ENCODE measurements at places on chromosomes 1 and 21.

- DNase-seq: no peak
Observed at GRCh38 chr1:231170875-231171274, 9.0 kb downstream of the TRIM67 start.

DNA sequence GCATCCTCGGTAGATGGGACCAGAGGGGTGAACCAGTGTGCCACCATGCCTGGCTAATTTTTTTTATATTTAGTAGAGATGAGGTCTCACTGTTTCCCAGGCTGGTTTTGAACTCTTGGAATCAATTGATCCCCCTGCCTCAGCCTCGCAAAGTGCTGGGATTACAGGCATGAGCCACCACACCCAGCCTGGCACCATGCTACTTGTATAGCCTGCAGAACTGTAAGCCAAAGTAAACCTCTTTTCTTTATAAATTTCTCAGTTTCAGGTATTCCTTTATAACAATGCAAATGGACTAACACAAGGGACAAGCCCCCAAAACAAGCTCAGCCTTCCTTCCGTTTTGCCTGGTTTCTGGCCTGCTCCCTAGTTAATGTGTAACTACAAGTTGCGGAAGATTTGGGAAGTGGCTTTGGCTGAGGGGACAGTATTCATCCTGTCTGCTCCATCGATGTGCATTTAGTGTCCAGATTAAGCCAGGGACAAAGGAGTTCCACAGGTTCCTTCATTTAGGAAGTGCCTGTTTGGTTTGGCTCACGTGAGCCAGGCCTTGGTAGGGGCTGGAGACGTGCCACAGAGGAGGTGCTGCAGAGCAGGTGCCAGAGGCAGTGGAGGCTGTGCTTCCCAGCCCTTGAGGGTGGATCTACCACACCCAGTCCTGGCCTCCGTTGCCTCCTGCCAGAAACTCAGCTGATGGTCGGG, 4.4 kb downstream of the AVPR1B start:
- no peak for DNase-seq

GRCh38 chr1:3981746-3982505, 81.9 kb upstream of the C1orf174 start:
- no peak for DNase-seq

DNA sequence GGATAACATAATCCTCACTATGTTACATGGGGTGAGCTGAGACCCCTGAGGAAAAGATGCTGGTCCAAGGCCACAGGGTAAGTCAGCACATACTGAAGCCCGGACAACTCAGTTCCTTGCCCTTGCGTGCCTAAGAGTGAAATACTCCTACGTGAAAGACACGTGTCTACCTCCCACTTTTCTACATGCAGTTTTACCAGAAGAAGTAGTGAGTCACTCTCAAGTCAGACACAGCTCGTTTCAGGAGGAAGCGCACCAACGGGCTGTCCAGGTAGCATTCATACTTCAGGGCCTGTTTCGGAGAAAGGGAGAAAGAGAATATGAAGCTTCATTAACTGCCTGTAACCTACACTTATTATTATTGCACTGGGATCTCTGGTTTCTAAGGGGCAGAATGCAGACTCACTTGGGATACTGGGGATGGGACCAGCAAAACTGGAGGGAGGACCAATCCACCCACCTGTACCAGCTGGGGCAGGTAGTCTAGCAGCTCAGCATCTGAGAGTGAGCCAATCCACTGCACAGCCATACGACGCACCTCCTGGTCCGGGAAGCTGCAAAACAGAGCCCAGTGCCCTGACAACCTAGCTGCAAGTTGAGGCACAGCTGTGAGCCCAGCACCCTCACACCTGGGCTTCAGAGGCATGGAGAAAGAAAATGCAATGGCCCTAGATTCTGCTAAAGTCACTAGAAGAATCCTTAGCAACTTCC, 32.4 kb upstream of the PPP1R15B start:
- DNase-seq: no peak

DNA sequence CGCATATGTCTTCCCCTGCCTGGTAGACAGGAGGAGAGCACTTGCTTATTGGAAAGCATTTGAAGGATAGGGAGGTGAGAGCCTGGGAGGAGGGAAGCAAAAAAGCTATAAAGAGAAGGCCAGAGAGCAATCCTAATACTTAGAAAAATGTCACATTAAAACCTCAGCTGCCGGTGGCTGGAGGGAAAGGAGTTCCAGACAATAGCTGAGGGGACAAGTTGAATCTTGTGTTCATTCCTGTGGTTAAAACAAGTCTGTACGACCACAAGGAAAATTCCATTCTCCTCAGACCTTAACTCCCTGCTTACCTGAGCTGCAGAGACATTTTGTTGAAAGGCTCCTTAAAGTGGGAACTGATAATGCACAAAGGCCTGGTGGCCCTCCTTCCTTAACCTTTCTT, 218.8 kb upstream of the CAMK1G start:
- no peak for DNase-seq

DNA sequence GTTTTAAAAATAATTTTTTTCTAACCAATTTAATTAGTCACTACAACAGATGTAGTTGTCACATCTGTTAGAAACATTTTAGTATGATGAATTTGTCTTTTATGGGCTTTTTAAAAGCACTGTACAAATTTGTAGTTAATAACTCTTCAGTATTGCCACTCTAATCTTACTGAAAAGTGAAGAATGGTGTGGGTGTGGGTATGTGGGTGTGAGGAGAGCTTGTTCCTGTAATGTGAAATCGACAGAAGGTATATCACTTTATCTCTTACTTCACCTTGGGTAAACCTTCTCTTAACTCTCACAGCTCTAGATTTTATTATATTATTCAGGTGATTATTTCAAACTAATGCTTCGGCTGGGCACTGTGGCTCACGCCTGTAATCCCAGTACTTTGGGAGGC, 42.5 kb downstream of the TMEM200B start:
- no peak for DNase-seq

GRCh38 chr1:33344896-33345560, 24.1 kb upstream of the A3GALT2 start:
- DNase-seq: no peak

DNA sequence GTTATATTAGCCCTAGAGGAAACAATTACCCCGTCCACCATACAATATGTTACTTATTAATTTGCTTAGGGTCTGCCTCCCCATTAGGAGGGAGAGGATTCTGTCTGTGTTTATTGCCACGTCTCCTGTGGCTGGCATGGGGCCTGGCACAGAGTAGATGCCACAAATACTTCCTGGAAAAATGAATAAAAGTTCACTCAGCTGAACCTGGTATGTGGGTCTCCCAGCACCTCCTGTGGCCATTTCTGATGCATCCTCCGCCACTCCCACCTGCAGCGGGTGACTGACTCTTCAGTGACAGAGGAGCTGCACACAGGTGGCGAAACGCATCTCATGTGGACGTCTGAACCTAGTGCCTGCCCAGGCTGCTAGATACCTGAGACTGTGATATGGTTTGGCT, 112.7 kb downstream of the CLIC6 start:
- DNase-seq: no peak

DNA sequence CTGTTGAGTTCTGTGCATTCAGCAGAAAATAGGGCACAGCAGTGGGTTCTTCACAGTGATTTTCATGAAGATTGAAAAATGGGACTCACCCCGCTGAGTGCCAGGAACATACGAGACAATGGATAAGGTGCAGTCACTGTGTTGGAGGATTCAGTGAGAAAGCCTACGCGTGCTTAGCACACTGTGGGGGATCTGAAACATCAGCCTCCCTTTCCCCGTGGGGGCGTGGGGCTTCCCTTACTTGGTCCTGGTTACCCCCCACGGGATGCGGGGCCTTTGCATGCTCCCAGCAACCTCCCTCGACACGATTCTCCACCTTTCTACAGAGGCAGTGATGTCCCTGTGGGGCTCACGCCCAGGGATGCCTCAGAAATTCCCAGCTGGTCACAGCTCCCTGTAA, 252.2 kb upstream of the C1orf174 start:
- no peak for DNase-seq

- no peak for DNase-seq
Observed at GRCh38 chr1:109529881-109530456, 9.7 kb upstream of the GPR61 start.

- DNase-seq: no peak
Observed at GRCh38 chr21:38639571-38640354, 141.5 kb upstream of the ERG start.

DNA sequence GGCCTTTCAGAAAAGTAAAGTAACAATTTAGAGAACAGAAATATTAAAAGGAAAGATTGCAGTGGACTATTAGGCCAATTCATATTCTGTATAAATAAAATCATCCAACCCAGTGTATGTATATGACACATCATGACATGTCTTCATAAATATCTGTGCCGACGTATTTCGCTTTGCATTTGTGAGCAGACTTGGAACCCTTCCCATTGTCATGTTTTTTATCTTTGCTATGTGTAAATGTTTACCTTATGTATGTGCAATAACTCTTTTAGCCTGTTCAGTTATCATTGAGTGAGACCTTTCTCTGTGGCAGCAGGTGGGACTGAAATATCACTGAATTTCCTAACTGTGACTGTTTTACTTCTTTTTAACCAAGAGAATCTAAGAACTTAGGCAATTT, 58.0 kb upstream of the FAM3B start:
- peak; percentile 14 for DNase-seq

- DNase-seq: no peak
Observed at GRCh38 chr1:5976231-5976630, 16.0 kb downstream of the NPHP4 start.

- no peak for DNase-seq
Observed at GRCh38 chr1:16077406-16078245, 4.2 kb upstream of the FAM131C start.

- DNase-seq: no peak
Observed at GRCh38 chr1:78712467-78713051, 62.9 kb downstream of the IFI44 start.

DNA sequence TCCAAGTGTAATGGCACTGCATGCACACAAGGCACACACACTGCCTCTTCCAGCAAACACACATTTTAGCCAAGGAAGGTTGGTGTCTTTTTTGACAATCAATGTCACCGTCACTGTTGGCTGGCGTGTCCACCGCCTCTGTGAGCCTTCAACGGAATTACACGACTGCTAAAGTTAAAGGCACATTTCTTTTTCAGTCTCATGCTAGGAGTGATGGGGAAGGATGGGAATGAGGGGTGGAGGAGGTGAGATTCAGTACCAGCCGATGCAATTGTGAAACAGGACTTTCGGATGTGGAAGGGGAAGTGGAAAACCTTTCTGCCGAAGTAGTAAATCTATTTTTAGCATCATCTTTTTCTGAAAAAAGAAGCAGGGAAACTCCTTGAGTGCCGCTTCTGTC, 1.4 kb downstream of the ELAVL4 start:
- DNase-seq: no peak

All from fibroblast of upper back skin (primary cell).